ENCODE measurements at places on chromosomes 11 and 22.

DNA sequence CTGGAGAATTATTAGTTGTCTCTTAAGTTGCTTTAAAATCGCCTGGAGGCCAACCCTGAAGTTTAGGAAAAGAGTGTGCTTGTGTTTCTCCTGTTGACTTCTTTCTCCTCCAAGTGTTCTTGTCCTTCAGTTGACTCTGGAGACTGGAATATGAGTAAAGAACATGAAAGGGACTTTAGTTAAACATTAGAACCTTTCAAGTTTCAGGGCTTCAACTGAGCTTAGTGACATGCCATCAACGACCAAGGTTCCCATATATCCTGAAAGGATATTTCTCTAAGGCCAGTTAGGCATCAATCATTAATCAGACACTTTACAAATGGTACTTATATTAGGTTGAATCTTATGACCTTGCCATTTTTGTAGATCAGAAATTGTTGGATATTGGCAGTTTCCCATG lies 70.0 kb downstream of the ZNRF3 start:
- no peak for DNase-seq

DNA sequence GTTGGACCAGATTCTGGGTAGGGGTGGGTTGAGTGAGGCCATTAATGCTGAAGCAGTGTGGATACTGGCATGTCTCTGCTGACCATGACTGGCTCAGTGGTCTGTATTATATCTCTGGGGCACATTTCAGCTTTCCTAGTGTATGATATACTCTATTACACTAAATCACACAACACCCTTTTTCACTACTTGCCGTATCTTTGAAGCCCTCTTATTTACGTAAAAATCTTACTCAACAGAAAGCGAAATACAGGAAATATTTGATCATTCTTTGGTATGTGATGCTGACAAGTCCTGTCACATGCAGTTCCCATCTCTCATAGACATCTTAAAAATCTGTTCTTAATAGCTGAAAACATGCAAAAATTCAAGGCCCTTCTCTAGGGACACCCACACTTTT lies 40.3 kb downstream of the OR5B17 start:
- DNase-seq: no peak

DNA sequence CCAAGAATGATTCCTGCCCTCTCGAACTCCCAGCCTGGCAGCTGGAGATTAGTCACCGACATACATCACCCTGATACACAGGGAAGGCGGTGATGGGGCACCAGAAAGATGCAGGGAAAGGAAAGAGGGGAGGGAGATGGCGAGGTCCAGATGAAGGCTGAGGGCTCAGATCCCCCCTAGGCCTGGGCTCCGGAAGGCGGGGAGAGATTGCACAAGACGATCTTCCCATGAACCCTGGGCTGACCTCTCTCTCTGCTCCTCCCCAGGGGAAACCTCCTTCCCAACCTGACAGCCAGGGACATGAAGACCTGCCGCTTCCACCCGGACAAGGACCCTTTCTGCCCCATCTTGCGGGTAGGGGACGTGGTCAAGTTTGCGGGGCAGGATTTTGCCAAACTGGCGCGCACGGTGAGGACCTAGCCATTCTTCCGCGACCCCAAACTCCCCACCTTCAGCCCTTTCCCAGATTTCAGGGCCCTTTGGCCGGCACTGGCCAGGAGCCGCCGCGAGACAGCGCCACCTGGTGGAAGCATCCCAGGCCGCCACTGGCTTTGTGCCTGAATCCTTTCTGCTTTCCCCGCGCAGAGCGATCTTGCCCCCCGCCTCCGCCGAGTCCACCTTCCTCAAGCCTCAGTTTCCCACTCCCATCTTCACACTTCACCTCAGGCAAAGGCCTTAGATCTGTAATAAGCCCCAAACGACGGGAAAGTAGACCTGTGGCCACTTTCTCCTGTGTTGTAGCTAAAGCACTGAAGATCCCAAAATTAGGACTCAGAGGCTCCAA lies 11.5 kb downstream of the P2RX3 start:
- DNase-seq: no peak

DNA sequence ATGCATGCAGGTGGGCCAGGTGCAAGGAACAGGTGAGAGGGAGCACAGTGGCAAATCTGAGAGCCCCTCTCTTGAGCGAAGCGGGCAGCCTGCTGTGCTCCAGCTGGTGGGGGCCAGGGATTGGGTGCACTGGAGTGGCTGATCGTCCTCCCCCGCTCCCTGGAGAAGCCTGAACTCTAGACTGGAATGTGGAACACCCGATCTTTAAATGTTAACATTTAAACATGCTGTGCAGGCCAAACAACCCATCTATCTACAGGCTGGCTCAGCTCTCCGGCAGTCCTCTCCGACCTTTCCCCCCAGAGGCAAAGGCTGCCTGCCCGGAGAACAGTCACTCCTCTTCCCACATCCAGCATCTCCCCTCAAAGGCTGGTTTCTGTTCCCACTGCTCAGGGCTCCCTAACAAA lies 5.1 kb downstream of the MRGPRF start:
- DNase-seq: no peak

- no peak for DNase-seq
These were observed 127.1 kb downstream of the EHF start for GRCh38 chr11:34748036-34748435.

DNA sequence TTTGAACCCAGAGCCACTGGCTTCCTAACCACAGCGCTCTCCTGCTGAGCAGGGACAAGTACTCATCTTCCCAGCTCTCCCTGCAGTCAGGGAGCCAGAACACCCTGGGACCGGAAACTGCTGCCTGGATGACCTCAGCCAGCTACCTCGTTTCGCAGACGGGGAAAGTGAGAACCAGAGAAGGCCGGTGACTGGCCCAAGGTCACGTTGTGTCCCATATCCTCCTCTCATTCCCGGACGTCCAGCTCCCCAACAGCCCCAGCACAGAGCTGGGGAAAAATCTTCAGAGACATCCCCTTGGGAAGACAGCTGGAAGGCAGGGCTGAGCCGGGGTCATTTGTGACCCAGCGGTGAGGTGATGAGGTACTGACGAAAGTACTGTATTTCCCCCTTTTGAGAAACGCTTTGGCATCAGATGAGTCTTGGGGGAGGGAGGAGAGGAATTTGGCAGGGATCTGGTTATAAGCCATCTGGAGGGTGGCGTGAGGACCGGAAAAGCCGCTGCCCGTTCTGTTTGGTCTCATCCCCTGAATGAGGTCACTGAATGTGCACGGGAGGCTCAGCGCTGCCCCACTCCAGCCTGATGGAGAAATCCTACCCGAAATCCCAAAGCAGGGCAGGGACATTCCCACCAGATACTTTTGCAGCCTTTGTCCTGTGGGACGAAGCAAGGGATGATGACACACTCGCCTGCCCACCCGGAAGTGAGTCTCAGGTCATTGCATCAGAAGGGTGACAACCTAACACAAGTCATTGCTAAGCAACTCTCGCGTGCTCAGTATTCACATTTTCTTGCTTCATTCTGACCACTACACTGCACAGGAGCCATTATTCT lies 41.1 kb downstream of the LIF start:
- peak; percentile 95 for DNase-seq

DNA sequence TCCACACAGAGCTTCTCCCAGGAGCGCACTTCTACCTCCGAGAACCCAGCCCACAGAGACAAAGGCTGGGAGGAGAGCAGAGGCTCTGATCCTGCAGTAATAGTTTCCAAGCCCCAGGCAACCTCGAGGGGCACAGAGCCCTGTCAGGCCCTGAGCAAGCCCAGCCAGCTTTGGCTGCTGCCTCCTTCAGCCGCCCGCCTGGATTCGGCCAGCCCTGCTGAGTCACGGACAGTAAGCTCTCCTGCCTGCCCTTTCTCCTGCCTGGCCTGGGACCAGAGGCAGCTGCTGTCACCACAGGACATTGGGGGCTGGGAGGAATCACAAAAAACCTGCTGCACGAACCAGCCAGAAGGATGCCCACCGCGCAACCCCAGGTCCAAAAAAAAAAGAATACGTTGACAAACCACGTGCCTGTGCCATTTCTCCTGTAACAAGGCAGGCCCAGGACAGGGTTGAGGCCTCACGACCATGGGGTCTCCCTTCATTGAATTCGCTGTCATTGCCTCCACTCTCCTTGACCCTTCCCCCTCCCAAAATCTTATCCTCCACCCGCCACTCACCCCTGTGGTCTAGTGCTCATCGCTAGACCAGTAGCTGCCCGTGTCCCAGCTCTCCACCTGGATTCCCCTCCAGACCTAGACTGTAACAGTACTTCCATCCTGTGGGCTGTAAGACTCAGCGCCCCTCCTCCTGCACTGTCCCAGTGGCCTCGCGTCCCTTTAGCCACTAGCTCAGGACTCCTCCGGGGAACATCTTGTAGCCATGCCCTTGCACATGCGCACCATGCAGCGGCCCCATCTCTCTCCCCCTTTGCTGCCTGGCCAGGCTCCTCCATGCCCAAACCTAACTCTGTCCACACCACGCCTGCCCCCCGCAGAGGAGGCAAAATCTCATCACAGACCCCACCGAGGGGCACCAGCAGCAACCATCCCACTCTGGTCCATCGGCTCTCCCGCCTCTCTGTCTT lies 7.4 kb upstream of the SLC22A12 start:
- DNase-seq: no peak

DNA sequence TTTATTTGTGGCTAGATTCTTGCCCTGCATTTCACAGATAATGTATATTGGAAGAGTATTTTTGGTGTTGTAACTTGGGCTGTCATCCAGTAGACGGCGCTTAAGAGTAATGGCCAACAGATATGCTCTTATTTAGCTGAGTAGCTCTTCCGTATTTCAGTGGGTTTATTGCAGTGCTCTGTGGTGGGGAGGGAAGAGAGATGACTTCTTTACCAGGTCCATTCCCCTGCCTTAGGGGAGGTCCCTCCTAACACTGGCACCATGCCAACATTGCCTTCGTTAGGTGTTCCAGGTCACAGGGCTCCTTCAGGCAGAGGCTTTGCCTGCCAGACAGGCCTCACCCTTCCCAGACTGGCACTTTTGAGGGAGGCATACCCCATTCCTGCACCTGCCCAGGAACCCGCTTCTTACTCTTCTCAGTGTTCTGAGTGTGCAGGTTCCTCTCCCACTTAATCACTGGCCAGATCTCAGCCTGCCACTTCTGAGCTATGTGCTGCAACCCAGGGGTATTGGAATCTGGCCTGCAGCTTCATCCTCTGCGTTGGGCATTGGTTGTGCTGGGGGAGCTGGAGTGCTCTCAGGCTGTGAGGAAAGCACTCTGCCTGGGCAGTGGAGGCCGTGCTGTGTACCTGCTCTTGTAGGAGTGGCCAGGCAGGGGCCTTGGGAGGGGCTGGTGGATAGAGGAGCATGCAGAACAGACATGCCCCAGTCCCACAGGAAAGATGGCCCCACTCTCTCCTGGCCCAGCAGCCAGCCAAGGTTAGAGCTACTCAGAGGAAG lies 29.4 kb upstream of the SLN start:
- no peak for DNase-seq

GRCh38 chr11:104968856-104969776 lies 742 bp upstream of the CASP4 start:
- peak; percentile 2 for DNase-seq

DNA sequence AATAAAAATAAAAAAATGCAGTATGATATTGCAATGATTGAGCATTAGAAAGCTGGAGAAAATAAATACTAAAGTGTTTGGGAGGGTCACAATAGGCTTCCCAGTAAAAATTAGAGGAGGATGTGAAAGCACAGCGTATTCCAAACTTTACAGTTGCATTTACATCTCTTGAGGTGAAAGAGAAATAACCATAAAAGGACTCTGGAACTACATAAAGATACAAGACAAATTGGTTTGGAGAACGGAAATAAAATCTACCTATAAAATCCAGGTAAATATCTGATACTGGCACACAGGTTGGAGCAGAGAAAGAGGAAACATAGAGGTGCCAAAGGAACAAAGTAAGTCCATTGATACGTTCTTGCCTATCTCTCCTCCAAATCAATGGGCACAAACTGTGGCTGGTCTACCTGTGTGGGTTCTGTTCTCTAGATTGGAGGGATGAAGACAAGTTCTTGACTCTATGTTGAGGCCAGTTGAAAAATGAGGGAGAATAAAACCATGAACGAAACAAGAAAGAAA lies at the start of gene MS4A12:
TSS of gene MS4A12 (plus strand) at position 291 of the 522 bp plus-strand sequence. CDS start 4,541 bp downstream, outside the sequence.
- no peak for DNase-seq

DNA sequence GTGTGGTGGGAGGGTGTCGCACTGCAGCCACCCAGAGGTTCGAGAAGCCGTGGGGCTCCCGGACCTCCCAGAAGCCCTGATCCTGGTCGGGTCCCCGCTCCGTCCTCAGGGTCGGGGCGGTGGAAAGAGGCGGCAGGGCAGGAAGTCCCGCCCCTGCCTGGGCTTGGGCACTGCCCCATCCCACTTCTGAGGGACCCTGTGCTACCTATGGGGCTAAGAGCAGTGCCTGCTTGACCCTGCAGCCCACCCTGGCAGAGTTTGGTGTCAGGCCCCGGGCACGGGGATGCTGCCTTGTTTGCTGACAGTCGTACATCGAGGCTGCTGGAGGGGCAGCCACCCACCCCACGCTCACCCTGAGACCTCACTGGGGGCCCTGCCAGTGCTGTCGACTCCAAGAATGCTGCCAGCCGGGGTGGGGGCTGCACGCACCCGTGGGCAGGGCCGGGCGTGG lies 19.4 kb downstream of the RNH1 start:
- no peak for DNase-seq

DNA sequence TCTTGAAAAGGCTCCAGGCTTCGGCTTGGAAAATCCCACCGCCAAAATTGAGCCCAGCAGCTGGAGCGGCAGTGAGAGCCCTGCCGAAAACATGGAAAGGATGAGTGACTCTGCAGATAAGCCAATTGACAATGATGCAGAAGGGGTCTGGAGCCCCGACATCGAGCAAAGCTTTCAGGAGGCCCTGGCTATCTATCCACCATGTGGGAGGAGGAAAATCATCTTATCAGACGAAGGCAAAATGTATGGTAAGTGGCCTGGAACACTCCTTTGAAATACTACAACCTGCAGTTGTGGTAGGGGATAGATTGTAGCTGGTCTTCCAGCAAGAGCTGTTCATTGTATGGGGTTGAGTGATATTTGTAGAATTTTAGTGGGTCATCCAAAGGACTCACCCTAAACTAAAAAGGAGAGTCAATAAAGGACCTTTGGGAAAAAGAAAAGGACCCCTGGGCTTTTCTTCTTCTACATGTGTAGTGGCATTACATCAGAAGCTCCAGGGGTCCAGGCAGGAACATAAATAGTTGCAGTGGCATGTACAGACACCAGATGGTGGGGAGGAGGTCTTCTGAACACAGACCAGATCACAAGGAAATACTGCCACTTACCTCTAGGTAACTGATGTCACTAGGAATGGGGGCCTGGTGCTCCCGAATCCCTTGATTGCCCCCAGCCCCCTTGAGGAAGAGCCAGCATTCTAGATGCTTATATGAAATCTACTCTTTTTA lies 90.1 kb downstream of the TEAD1 start:
- DNase-seq: no peak

All from astrocyte (in vitro differentiated cells and primary cell).